ENCODE measurements at places on chromosomes 3 and 15.

GRCh38 chr3:27357665-27358258 lies 11.4 kb downstream of the NEK10 start:
- peak; percentile 43 for DNase-seq

DNA sequence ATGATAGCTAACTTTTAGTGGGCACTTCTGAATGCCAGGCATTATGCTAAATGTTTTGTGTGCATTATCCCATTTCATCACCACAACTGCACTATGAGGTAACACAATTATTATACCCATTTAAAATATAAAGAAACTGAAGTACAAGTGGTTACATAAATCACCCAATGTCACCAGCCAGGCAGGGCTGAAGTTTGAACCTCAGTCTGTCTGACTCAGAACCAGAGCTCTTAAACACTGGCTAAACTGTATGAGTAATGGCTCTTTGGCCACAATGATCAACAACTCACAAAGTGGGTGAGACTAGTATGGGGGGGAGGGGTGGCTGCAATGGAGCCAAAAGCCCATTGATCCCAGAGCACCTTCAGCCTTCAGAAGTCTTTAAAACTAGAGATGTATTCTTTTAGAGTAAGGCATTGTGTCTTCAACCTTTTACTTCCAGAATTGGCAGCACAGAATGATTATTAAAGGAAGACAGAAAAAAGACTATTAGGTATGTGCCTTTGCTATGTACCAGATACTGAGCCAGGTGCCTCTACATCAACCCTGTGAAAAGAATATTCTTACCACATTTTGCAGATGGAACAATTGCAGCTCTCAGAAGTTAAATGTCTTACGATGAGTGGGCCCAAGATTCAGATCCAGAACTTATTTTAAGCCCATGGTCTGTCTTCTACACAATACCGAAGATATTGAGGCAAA lies 166.9 kb downstream of the UACA start:
- DNase-seq = no peak

DNA sequence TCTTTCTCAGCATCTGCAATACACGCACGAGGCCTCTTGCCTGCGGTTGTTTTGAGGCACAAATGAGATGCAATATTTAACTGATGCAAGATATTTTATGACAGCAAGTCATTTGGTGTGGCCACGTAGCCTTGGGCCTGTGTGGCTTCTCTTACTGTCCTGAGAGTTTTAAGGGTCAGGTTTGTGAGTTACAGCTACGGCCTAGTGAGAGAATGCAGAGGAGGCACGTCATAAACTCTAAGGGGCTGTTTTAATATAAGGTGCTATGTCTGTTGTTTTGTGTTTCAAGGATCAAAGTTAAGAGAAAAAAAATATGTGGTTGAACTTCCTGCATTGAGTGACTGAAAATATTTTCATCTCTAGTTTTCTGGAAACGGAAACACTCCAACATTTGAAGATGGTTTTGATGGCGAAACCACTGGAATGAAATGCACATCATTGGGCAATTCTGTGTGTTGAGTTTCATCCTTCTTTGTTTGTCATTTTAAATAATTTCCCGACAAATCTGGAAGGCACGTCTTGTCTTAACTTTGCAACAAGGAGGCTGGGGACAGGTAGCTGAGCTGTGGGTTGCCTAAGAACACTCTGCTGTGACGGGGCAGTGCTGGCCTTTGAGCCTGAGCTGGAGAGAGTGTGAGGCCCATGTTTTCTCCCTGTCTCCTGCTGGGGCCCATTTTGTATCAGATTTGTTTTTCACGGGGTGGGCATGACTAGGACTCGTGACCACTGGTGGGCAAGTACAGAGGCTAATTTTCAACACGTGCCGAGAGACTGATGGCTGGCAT lies 5.1 kb downstream of the APBA2 start:
- no peak for DNase-seq

GRCh38 chr3:44649709-44650108 lies 1.2 kb downstream of the ZNF35 start:
- DNase-seq = no peak

DNA sequence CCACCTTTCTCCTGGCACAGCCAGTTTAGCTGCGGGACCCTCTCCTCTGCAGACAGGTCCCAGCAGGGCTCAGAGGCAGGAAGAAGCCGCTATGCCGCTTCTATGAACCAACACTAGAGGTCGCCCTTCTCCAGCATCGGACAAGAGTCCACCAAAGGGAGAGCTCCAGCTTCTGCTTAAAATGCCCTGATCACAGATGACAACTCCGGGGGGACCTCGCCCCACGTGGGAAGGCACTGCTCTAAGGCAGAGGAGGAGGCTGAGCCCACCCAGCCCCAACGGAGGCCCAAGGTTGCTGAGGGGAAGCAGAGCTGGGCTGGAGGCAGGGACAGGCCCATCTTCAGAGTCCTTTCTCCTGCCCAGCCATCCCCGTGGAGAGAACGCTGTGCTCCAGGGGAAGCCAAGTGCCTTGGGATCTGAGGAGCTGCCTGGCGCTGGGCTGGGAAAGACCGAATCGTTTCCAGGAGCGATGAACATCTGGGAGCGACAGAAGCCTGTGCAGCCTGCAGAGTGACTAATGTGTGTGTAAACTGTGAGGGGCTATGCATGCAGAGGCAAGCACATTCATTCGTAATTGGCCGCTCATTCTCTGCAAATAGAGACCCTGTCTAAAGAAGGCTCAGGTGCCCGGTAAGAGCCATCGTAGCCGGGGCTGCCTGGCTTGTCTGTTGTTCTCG lies 43.5 kb upstream of the BDH1 start:
- DNase-seq = peak; percentile 92

- no peak for DNase-seq
Measured at GRCh38 chr3:97969541-97969940, 2.7 kb downstream of the RIOX2 start.

DNA sequence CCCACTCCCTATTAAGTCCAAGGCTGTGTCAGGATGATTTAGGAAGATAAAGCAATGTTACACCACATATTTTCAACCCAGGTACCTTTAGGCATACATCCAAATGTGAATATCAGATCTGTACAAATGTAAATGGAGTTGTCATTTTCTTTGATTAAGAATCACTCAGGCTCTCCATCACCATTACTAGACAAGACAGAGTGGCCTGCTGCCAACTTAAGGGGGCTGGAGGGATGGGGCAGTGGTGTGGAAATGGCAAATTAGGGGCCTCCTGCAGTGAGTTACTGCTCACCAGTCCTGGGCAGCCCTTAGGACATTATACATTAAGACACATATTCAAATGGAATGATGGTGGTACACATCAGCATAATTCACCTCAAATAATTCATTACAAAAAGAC lies 211.0 kb downstream of the TNIK start:
- peak; percentile 77 for DNase-seq

DNA sequence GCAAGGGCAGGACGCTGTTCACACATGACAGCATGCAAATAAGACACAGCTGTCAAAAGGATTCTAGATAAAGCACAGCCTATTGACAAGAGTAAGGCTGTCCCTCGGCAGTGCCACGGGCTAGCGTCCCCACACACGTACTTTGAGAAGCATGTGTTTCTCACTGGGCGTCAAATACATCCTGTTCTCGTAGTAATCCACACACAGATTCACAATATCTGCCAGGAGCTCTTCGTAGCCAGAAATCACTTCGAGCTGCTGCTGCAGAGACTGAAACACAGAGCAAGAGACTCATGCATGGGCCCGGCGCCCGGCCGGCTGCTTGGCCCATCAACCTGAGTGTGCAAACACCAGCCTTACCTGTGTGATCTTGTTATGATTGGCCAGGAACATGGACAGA lies 41.1 kb downstream of the CYFIP1 start:
- DNase-seq = no peak

- DNase-seq = peak; percentile 16
Measured at GRCh38 chr3:123602325-123602724, 17.5 kb upstream of the HACD2 start.

GRCh38 chr15:79208179-79208578 lies 74.3 kb upstream of the ANKRD34C start:
- no peak for DNase-seq

GRCh38 chr3:56624725-56625124 lies 58.3 kb downstream of the TASOR start:
- DNase-seq = no peak

DNA sequence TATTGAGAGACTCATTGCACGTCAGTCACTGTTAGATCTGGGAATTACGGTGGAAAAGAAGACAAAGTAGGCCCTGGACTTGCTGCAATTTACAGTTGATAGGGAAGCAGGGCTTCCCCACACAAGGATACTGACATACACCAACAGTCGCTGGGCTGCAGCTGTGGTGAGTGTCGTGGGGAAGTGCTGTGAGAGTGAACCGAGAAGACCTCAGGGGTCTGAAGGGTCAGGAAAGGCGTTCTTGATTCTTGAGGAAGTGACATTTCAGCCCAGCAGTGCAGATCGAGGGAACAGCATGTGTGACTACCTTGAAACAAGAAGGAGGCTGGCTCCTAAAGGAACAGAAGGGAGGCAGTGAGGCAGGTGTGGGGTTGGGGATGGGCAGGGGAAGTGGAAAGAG lies 22.5 kb downstream of the MYZAP start:
- DNase-seq = no peak

- DNase-seq = peak; percentile 51
Measured at GRCh38 chr3:105504440-105504951, 137.8 kb downstream of the ALCAM start.

- no peak for DNase-seq
Measured at GRCh38 chr15:98420837-98421236, 227.5 kb upstream of the IGF1R start.

DNA sequence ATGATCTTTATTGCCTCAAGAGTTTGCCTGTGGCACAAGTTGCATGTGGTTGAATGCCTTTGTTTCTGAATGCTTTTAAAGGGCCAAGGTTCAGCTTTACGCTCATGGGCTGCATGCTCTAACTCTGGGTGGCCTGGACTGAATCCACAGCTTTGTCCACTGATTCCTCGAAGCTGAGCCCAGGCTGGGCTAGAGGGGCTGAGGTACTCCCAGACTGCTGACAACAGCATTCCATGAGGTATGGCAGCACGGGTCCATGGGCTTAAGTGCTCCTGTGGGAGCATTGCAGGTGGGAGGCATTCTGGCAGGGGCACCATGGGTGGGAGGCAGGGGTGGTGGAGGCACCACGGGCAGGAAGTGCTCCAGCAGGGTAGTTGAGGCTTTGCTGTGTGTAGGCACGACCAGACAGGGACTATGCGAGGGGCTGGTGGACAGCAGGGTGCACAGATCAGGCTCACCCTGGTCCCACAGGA lies 61.6 kb downstream of the GLCE start:
- no peak for DNase-seq

DNA sequence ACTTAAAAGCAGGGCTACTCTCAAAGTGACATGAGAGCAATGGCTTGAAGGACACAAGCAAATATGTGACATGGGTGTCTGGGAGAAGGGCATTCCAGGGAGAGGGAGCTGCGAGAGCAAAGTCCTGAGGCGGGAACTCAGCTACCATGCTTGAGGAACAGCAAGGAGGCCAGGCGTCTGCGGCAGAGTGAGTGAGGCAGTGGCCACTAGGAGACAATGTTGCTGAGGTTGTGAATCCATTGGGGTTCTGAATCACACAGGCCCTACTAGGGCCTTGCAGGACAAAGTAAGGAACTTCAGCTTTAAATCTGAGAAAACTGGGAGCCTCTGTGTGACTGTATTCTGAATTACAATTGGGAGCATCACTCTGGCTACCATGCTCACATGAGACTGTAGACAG lies 94.1 kb upstream of the PRICKLE2 start:
- no peak for DNase-seq

DNA sequence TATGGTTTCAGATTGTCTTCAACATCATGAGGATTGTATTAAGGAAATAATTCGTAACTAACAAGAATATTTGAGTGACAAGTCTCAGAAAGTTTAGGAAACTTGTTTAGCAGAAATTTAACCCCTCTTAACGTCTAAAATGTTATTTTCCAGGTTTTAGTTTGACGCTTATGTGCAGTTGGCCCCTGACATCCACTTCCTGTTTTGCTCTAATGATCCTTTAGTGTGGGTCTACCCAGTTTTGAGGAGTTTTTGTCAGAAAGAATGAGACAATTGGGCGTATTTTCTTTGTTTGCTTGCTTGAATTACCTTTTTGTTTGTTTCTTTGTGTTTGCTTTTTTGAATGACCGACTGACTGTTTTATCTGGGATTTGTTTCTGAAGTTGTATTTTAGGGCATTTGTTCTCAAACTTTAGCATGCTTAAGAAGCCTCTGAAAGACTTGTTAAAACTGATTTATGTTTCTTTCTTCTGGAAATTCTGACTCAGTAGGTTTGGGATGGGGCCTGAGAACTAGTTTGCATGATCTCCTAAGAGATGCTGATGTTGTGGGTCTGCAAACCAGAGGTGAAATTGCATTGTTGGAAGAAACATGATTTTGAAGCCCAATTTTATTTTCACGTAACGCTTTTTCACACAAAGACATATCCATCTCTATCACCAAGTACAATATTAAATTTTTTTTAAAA lies 20.6 kb downstream of the RBMS3 start:
- no peak for DNase-seq

- DNase-seq = no peak
Measured at GRCh38 chr15:49190586-49190985, 20.5 kb downstream of the GALK2 start.

GRCh38 chr3:127800508-127800907 lies 21.8 kb downstream of the MGLL start:
- no peak for DNase-seq

- no peak for DNase-seq
Measured at GRCh38 chr15:67178569-67179210, 75.8 kb downstream of the AAGAB start.

DNA sequence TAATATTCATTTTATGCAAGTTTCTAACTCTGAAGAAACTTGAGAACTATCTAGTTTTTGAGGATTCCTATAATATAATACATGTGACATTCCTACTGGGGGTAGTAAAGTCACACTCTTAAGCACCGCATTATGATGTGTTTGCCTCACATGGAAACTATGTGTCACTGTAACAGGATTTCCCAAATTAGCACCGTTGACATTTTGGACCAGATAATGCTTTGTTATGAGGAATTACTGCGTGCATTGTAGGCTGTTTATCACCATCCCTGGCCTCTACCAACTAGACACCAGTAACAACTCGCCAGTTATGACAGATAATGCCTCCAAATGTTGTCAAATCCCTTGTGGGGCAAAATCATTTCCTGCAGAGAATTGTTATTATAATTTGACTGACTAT lies 267.8 kb downstream of the RAP2B start:
- DNase-seq = no peak

GRCh38 chr15:31551323-31551722 lies 224.7 kb downstream of the KLF13 start:
- DNase-seq = no peak

Data from BE2C (cell line).